ENCODE measurements at places on chromosomes 1 and 21.

DNA sequence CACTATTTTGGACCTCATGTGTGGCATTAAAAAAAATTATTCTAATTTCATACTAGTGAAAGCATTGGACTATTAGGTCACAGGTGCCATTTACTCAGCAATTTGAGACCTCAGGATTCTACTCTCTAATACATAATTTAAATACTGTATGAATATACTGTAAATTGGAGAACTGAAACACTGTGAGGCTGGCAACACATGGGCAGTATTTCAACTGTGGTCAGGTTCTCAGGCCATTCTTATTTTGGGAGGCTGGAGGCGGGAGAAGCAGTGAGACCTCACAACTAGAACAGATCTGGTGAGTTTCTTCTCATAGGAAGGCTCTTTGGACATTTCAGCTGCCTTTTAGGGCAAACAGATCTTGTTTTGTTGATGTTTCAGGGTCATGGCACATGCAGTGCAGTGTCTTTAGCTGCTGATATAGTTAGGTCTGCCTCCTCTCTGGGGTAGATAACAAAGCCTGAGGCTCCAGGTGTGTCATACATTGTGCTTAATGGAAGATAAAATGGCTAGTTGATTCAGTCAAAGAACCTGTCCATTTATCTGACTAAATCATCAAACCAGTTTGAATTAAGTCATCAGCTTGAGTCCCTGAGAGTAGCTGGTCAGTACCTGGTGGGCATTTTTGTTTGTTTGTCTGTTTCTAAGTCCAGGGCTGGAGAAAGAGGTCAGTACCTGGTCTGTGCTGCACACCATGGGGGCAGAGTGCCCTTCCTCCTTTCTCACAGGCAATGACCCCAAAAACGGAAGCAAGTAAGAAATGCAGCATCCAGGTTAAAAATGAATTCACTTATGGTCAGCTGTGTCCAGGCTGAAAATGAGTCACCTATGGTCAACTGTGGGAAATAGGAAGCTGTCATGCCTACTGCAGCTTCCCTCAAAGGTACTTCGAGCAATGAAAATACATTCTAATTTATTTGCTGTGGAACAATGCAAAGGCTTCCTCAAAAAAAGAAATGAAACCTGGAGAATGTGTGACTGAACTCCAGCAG, 216.2 kb downstream of the SDCCAG8 start:
- DNase-seq: no peak

GRCh38 chr1:147478521-147478920, 62.8 kb upstream of the BCL9 start:
- no peak for DNase-seq

GRCh38 chr1:177355575-177355974, 184.8 kb downstream of the BRINP2 start:
- DNase-seq: peak; percentile 4

- no peak for DNase-seq
These were observed 42.5 kb downstream of the ACBD3 start for GRCh38 chr1:226144045-226144444.

GRCh38 chr1:54804471-54805132, 3.5 kb upstream of the TTC22 start:
- DNase-seq: no peak

DNA sequence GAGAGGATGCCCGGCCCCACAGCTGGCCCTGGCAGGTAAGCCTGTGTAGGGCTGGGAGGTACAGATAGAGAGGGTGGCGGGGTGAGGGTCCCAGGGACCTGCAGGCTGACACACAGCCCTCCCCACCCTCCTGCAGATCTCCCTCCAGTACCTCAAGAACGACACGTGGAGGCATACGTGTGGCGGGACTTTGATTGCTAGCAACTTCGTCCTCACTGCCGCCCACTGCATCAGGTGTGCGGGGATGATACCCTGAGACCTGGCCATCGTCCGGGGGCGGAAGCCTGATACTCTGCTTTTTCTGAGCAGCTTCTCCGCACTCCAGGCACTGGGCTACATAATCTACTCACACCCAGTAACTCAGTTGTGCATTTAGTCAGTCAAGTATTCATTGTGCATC, 2.1 kb downstream of the CTRC start:
- no peak for DNase-seq

GRCh38 chr1:234776256-234776875, 166.4 kb upstream of the IRF2BP2 start:
- DNase-seq: no peak
